ENCODE measurements at places on chromosomes 3 and 15.

- no peak for DNase-seq
These were observed 37.8 kb downstream of the EHHADH start for GRCh38 chr3:185215873-185216606.

- no peak for DNase-seq
These were observed 254.3 kb downstream of the RYR3 start for GRCh38 chr15:33565094-33565493.

- DNase-seq: no peak
These were observed 71.8 kb upstream of the HACD2 start for GRCh38 chr3:123656691-123657090.

- DNase-seq: no peak
These were observed 17.6 kb downstream of the METTL6 start for GRCh38 chr3:15409774-15410173.

DNA sequence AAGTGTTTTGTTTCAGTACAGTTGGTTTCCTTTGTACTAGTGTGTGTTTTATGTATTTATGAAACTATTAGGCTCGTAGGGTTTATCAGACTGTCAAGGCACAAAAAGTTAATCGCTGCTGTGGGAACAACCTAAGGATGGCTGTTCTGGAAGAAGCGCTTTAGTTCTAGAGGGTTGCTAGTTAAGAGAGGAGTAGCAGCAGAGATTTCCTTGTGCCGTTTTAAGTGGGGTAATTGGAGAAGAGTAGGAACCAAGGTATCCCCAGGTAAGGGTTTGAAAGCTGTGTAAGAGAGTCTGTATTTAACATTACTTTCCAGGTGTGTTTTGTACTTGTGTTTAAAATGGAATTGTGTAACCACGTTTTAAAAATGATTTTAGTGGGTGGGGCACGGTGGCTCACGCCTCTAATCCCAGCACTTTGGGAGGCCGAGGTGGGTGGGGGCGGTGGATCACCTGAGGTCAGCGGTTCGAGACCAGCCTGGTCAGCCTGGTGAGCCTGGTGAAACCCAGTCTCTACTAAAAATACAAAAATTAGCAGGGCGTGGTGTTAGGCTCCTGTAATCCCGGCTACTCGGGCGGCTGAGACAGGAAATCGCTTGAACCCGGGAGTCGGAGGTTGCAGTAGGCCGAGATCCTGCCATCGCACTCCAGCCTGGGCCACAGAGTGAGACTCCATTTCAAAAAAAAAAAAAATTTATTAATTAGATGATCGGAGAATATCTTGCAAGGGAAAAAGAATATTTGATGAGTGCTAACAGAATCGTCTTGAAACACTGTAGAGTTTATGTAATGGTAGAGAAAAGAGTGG, 2.6 kb downstream of the MORF4L1 start:
- no peak for DNase-seq

DNA sequence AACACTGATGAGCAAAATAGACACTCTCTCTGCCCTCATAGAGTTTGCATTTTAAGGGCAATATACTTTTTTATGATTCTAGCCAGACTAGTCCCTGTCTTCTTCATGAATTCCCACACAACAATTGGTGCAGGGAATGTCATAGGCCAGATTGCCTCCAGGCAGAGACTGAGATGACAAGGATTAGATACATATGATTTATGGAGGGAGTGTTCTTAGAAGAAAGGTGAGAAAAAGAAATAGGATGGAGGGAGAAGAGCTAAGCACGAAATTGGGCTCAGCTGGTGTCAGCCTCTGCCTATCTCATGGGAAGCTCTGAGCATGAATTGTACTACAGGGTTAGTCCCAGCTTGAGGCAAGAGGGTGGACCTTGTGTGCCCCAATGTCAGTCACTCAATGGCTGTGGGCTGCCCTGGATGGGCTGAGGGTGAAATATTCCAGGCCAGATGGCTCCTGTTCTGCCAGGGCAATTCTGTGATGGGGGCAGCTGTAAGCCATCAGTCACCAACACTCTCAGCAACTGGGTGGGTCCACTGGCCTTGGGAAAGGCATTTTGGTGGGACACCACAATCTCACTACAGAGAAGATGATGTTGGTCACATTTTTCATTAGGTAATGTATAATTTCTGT, 31.1 kb downstream of the EIF1B start:
- DNase-seq: no peak

- no peak for DNase-seq
These were observed 41.5 kb downstream of the PDHB start for GRCh38 chr3:58392181-58392580.

DNA sequence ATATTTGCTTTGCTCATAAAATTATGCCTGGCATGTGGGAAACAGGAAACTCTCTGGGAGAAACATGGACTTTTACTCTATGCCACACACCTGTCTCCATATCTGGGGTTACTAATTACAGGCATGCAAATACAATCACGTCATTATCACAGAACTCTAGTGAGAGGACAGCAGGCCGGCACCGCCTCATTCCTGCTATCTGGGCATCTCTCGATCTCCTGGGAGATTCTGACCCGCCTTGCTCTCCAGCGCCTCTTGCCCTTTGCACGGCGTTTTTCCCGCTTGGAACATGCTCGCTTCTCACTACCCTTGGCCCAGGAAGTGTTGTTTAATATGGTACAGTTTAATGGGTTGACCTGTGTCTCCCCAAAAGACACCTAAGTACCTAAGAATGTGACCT, 45.4 kb upstream of the PARL start:
- peak; percentile 21 for DNase-seq

DNA sequence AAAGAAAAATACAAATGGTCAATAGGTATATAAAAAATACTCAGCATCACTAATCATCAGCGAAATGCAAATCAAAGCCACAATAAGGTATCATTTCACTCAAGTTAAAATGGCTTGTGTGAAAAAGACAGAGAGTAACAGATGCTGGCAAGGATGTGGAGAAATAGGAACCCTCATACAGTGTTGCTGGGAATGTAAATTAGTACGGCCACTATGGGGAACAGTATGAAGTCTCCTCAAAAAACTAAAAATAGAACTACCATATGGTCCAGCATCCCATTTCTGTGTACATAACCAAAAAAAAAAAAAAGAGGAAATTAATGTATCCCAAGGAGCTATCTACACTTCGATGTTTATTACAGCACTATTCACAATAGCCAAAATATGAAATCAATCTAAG, 98.1 kb upstream of the TGFBR2 start:
- DNase-seq: no peak

GRCh38 chr15:57521503-57521902, 70.2 kb upstream of the MYZAP start:
- no peak for DNase-seq

GRCh38 chr3:43932921-43933320, 242.2 kb downstream of the ABHD5 start:
- DNase-seq: no peak

GRCh38 chr3:124529826-124530571, 200.3 kb upstream of the UMPS start:
- no peak for DNase-seq

DNA sequence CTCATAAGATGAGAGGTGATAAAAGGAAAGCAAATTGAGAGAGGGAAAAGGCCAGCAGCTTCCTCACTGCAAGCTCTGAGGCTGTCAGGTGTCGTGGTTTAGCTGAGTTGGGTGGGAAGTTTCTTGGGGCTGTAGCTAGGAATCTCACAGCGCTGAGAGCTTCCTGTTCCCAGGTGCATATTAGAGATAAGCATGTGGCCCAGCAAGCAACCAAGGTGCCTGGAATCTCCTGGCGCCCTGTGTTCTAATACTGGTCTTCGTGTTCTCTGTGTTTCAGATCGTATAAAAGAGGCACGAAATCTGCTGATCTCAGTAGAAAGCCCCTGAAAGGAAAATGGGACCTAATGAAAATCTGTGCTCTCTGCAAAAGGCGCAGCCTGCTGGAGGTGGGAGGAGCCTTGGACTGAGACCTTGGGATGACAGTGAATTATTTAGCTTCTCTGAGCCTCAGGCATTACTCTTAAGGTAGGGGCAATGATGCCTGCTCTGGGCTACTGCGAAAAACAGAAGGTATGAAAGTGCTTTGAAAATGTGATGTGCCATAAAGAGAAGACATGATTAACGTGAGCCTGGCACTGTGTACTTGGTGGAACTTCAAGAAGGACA, 499.9 kb downstream of the TBL1XR1 start:
- DNase-seq: no peak

DNA sequence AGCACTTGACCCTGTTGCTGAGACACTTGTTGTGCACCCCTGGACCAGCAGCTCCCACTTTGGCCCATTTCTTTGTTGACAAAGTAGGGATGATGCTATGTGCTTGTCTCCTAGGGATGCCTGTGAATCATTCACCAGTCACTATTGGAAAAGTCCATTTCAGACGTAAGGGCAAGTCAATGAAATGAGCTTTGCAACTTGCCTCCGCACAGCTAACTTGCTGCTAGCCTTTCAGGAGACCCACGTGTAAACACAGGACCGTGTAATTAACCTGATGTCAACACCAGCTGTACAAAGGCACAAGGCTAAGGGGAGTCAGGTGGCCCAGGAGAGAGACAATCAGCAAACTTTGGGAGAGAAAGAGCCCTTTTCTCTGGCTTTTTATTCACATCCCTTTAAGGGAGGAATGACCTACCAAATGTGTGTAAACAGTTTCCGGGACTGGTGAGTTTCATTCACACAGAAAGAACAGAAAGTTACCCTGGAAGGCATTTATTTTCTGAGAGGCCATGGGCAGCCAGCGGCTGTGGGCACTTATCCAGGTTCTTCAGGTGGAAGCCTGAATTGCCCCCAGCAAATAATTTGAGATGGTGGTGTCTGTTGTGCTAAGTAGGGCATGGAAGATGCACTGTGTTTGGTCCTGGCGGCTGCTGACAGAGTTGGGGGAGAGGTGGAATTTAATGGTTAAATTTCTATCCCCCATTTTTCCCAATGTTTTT, 54.0 kb downstream of the TIPARP start:
- DNase-seq: peak; percentile 98

- peak; percentile 23 for DNase-seq
These were observed 3.1 kb upstream of the BHLHE40 start for GRCh38 chr3:4976109-4976508.

DNA sequence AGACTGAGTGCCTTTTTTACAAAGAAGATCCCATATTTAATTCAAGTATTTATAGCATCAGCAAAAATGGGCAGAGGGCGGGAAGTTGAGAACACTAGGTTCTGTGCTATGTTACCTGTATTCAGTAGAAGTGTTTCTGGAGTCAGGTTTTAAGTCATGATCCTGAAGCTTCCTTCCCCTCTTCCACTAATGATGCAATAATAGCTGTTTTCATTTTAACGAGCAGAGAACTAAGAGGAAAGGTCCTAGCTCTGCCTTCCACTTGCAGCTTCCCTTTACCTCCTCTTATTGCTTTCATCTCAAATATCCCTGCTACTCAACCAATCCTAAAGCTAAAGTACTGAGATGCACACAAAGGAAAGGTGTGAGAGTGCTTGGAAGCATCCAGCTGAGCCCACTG, 16.9 kb upstream of the TMOD3 start:
- DNase-seq: peak; percentile 0

- no peak for DNase-seq
These were observed 47.3 kb downstream of the SSUH2 start for GRCh38 chr3:8597219-8597853.
